Astrocyte of the hippocampus (primary cell): ENCODE measurements at places on chromosomes 13 and 19.
A peak's percentile ranks its signal among the peaks of the same experiment; 100 is the strongest.

DNA sequence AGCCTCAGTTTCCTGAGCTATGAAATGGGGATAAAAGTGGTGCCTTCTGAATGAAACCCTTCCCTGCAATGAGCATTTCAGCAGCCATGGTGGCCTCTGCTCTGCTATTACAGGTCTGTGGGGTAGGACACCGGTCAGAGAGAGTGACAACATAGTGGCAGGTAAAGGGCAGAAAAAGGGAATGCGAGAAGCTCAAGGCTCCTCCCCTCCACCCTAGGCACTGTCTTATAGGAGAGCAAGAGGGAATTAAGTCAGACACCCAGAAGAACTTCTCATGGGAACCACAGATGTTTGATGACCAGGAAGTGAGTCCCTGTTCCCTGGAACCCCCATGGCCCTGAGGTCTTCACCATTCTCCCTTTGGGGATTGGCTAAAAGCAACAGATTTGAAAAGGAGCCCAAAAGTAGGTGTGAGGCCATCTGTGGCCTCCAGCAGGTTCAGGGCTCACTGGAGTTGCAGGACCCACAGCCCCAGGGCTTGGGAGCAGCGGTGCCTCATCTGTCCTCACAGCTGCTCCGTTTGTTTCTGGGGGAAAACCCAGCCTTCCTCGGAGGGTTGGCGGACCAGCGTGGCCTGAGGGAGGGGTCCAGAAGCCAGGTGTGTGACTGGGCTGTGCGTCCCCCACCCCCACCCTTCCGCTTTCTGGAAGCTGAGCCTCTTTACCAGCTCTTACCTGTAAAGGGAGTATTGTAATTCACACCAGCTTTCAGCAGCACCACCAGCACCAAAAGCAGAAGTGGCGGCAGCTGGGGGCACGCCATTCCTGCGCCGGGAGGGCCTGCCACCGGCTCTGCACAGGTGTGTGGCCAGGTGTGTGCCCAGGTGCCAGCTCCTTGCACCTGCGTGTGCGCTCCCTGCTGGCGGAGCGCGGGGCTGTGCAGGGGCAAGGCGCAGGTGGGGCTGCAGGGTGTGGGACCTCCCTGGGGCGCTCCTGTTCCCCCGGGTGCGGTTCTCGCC is 19.4 kb downstream of the IQCN start:
- DNase-seq, result no peak

DNA sequence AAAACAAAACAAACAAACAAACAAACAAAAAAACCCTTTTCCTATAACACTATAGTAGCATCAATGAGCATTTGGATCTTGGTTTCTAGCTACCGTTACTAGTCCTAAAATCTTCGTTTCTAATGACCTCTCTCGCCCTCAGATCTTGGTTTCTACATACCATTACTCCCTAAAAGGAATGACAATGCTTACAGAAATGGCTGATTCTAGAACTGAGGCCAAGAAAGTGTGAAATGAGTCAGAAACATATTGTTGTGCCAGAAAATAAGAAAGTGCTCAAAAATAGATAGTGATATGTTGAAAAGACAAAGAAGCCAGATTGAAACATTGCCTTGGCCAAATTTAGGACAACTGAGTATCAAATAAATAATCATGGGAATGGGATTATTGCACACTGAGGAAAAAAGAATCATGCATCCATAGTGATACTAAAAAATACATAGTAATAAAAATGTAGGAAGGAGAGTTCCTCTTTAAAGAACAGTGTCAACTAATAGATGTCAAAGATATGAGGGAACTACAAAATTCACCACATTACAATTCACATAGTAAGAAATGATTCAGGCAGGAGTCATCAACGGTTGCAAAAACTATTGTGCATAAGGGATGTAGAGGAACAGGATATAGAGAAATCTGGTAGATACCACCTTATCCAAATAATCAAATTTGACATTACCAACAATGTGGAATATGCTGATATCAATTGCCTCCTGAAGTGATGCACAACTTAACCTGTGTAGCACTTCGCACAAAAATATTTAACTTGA is 386.6 kb downstream of the DIAPH3 start:
- DNase-seq, result peak; percentile 48

DNA sequence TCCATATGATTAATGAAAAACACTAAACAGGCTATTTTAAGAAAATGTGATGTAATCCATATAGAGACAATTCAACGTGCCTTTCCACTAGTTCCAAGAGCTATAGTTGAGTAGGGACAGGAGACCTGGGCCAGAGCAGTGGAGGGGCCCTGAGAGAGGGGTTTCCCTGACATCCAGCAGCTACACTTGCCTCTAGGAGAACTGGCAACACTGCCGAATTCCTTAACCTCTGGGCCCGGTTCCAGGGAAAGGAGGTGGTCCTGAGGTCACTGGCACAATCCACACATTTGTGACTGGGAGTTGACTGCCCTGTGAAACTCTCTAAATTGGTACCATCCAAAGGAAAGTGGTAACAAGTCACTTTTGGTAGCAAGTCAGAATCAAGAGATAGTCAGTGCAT is 264.4 kb downstream of the DCLK1 start:
- DNase-seq, result peak; percentile 88

GRCh38 chr19:37874784-37875183 is 31.6 kb downstream of the WDR87 start:
- DNase-seq, result peak; percentile 8

DNA sequence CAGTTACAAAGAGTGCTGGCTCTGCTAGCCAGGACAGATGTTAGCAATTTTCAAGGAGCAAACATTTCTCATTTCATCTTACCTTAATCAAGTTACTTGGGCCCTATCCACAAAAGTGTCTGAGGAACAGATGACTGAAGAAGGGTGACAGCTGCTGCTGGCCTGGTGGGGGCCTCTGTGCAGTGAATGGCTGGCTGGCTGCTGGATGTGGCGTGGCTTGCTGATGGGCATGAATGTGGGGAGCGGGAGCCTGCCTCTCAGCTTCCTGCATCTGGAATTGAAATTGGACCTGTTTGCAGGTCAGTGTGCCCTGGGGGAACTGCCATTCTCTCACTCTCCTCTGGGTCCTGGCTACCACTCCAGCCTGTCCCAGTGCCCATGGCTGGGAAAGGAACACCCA is 94.7 kb downstream of the RGCC start:
- DNase-seq, result no peak

DNA sequence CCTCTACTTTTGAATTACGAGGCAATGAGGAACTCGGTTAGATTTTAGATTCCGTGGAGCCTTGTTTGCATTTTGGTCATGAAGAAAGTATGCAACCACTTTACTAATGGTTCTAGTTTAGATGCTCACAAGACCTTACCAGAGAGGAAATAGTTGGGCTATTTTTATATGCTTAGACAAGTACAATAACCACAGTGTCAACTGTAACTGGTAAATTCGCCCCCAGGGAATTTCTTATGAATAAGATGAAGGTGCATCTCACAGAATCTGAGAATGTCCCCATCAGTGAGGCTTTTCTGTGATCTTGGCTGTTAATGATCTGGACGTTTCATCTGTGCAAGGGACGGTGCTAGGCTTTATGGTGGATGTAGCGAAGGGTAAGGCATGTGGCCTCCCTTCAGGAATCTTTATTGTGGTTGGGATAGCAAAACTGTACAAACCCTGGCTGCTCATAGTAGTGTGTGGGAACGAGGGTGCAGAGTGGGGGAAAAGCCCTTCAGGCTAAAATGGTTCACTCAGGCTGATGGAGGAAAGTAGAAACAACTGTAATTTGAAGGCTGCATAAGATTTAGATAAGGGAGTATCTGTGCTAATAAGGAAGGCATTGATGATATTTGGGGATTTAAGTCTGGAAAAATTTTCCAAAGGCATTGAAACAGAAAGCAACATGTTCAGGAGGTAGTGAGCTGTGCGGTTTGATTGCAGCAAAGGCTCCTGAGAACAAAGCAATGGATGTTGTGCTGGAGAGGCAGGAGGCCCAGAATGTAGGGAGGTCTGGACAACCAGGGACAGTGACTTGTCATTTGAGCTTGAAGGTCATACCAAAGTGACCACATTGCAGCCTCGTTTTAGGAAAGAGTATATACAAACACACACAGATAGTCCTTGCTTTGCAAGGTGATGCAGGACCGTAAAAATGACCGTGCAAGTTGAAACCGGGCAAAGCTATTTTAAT is 28.4 kb downstream of the UBAC2 start:
- peak; percentile 86 for DNase-seq

DNA sequence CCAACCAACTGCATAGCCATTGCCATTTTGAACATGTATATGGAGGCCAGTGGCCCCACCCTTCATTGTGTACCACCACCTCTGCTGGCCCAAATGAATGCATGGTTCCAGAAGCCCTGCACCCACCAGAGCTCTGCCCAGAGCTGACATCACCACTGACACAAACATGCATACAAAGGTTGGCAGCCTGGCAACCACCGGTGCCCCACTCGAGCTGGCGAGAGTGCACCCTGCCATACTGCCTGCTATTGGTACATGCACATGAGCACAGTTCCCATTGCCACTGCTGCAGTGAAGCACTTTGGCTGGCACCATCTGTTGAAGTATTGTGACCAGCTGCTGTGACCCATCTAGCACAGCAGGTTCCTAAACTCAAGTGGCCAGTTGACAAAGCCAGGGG is 1564.9 kb downstream of the OLFM4 start:
- no peak for DNase-seq
